ENCODE measurements at places on chromosomes 2 and 18. TPM values are rescaled to one million over a fixed set of nuclear protein-coding genes. Genes with fewer than 3 reads are reported as not detected.

The ALPI gene
- not detected for total RNA-seq

- no peak for DNase-seq
These were observed 288.7 kb downstream of the LPIN1 start for GRCh38 chr2:12035029-12035720.

GRCh38 chr18:30432349-30432748, 610.2 kb downstream of the DSC3 start:
- no peak for DNase-seq

- no peak for DNase-seq
These were observed 35.0 kb downstream of the MRPL33 start for GRCh38 chr2:27806311-27807059.

DNA sequence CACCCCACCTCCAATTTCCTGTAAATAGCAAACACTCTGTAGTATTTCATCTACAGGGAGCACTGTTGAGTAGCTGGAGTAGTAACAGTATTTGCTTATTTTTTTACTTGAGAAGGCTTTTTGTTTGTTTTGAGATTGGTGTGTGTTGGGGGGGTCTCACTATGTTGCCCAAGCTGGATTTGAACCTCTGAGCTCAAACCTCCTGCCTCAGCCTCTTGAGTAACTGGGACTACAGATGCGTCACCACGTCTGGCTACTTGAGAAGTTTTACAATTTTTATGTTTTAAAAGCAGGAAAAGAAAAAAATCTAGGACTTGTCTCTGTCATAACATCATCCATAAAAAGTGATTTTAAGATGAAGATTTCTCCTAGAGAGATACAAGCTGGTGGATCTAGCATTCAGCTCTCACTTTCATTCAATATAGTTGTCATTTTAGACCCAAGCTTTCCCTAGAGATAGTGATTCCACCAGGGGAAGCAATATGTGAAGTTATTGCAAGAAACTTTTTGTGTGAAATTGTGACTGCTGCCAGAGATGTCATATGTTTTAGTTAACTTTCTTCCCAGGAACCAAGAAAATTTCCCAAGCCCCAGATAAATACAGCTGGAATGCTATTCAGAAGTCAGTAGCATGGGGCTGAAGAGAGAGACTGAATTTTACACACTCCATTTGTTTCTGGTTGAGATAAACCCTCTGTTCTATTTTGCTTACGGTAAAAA, 60.2 kb upstream of the MAP4K3 start:
- no peak for DNase-seq

The LRP1B gene
- not detected for total RNA-seq

- no peak for DNase-seq
These were observed 4.5 kb downstream of the STK17B start for GRCh38 chr2:196166876-196167275.

DNA sequence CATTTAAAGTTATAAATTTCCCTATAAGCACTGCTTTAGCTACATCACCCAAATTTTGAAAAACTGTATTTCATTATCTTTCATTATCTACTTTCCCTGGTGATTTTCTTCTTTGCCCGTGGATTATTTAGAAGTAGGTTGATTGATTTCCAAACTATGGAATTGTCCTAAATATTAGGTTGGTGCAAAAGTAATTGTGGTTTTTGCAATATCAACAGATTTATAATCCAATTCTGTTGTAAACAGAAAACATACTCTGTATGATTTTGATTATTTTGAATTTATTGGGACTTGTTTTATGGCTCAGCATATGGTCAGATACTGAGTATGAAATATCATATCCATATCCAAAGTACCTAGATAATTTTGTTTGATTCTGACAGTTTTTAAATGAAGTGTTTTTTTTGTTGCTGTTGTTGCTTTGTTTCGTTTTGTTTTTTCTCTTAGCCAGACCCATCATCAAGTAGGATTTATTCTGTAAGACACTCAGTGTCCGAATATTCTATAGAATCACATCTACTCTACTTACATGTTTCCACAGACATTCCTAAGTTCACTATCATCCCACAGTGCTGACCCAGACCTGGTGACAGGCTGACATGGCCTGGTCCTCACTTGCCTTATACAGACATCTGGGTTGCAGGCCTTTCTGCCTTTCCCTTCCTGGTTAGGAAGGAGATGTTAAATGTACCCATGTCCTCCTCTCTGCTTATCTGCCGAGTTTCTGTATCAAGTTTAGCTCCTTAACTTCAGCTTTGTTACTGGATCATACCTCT, 2.1 kb upstream of the TRABD2A start:
- no peak for DNase-seq

DNA sequence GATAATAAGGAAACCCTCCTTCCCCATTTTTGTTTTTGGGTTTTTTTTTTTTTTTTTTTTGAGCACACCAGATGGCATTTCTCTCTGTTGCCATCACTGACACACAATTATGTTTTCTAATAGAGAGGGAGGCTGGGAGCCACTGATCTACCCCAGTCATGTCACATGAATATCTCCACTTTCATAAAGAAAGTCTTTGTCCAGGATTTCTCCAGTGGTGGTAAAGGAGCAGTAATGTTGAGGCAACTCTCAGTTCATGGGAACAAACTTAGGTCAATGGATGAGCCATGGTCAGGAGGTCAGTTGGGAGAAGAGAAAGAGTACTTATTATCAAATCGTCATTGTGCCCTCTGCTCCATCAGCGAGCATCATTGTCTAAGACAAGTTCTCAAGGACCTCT, 603.7 kb downstream of the ARHGAP15 start:
- DNase-seq = no peak

The MARS2 gene
- 3.2 TPM for total RNA-seq

DNA sequence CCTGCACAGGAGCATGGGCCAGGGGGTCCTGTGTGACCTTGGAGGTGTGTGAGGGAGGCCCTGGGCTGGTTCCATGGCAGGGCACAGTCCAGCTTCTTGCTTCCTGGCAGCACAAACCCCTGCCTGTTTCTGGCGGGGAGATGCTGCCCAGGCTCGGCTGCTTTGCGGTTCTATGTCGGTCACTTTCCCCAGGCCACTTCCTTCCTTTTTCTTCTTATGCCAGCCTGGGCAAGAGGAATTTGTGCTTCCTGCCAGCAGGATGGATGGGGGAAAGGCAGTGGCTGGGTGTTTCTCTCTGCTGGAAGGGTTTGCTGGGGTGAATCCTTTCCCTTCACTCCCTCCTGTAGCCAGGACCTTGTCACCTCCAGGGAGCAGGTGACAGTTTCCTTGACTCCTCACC, 24.3 kb downstream of the ASAP2 start:
- no peak for DNase-seq

The CPO gene
- total RNA-seq = not detected

GRCh38 chr2:181484851-181485637, 27.9 kb downstream of the ITGA4 start:
- no peak for DNase-seq

The UCN gene
- total RNA-seq = 0.36 TPM

- peak; percentile 50 for DNase-seq
These were observed 72.7 kb downstream of the TWIST2 start for GRCh38 chr2:238920601-238921001.

- DNase-seq = no peak
These were observed 73.9 kb downstream of the NEDD4L start for GRCh38 chr18:58117786-58118403.

GRCh38 chr2:105919191-105919811, 174.6 kb downstream of the NCK2 start:
- DNase-seq = no peak

- no peak for DNase-seq
These were observed 92.2 kb downstream of the CAPN13 start for GRCh38 chr2:30714811-30715709.

DNA sequence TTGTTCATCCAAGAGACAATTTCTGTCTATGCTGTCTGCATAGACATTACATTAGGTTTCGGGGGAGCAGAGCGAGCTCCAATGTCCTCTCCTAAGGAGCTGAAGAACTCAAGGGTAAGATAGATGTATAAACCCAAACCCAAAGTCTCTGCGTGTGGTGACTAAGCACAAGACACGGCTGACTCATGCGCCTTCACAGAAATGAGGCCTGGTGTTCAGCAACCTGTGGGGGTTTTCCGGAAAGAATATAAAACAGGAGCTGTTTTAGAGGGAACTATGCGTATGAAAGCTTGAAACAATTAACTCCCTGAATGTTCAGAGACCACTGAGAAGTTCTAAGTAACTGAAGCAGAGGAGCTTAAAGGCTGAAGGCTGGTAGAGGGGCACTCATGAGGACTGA, 154.7 kb downstream of the SOX11 start:
- DNase-seq = no peak

DNA sequence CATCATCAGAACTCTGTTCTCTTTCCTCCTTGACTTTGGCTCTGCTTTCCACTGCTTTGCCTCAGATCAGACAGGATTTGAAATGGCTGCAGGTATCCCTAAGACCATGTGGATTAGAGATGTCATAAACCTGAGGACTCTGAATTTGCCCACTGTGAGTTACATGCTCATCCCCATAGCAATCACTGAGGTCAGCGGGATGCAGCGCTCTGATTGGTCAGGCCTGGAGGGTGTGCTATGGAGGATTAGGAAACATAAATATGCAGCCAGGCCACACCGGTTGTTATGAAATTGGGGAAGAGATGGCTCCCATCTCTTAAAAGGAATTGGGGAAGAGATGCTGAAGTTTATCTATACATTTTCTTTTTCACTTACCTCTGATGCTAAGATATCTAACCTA, 73.7 kb upstream of the DNAJC10 start:
- DNase-seq = peak; percentile 82

The CAB39 gene
- total RNA-seq = 53.2 TPM

- DNase-seq = no peak
These were observed 39.5 kb downstream of the GLI2 start for GRCh38 chr2:120775194-120775593.

The MEP1B gene
- not detected for total RNA-seq

GRCh38 chr18:50560681-50561629, 1.1 kb downstream of the MAPK4 start:
- no peak for DNase-seq

The KCNJ3 gene
- not detected for total RNA-seq

The OTOF gene
- not detected for total RNA-seq

DNA sequence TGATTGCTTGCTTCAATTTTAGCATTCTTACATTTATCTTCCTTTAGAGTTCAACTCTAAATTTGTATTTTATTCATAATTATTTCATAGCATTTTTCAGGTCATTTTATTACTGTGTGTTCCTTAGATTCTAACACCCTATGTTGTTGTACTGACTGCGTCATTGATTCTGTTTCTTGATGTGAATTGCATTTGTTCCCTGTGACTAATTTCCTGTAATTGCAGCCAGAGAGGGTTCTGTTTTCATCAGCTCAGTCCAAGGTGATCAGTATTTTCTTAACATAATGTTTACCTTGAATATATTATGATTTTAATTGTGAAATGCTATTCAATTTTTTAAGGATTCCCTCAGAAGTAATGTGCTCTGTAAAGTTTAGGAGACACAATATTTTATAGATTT, 970.2 kb upstream of the PIK3C3 start:
- no peak for DNase-seq

The PTPRN gene
- 1.2 TPM for total RNA-seq

GRCh38 chr2:44596537-44597320, 235.0 kb downstream of the CAMKMT start:
- no peak for DNase-seq

The PRSS56 gene
- not detected for total RNA-seq

The HOXD13 gene
- total RNA-seq = not detected

The MROH2A gene
- not detected for total RNA-seq

- DNase-seq = peak; percentile 54
These were observed 27.8 kb upstream of the MAT2A start for GRCh38 chr2:85511008-85511811.

The AGAP1 gene
- total RNA-seq = 18.5 TPM

The OTOS gene
- not detected for total RNA-seq

The LBH gene
- 272 TPM for total RNA-seq

GRCh38 chr2:46825231-46825938, 90.2 kb downstream of the MCFD2 start:
- DNase-seq = no peak

- DNase-seq = no peak
These were observed 45.4 kb upstream of the LTBP1 start for GRCh38 chr2:32901313-32901712.

- no peak for DNase-seq
These were observed 194.3 kb downstream of the ANKRD30B start for GRCh38 chr18:14942275-14942674.

- DNase-seq = no peak
These were observed 145.1 kb downstream of the PIEZO2 start for GRCh38 chr18:11004294-11004693.

GRCh38 chr2:197281421-197281820, 29.2 kb downstream of the ANKRD44 start:
- no peak for DNase-seq

The CHN1 gene
- 33.7 TPM for total RNA-seq

- DNase-seq = peak; percentile 68
These were observed 28.5 kb downstream of the GPC1 start for GRCh38 chr2:240463866-240464481.

- DNase-seq = no peak
These were observed 415.7 kb upstream of the TCF4 start for GRCh38 chr18:56003720-56004088.

- DNase-seq = no peak
These were observed 264.6 kb upstream of the STON1 start for GRCh38 chr2:48265169-48266030.

GRCh38 chr18:65659312-65659711, 91.5 kb upstream of the CDH7 start:
- DNase-seq = no peak

GRCh38 chr2:227608561-227609338, 5.9 kb downstream of the SCYGR3 start:
- DNase-seq = no peak

The CYS1 gene
- total RNA-seq = 0.36 TPM
